ENCODE measurements at places on chromosomes 6 and 20.

DNA sequence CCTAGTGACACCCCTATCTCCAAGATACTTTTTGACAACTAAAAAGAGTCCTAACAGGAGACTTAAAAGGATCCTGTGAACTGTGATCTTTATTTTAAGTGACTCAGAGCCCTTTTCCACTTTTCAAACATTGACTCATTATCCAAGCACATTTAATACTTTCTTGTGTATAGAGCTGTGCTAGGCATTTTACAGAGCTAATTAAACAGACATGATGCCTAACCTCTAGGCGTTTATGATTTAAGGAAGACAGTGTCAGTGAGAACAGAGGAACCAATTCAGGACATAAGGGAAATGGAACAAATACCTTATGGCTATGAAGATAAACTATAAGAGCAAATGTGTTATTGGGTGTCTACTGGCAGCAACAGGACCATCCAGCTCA is 282.6 kb downstream of the TPBG start:
- DNase-seq = no peak

DNA sequence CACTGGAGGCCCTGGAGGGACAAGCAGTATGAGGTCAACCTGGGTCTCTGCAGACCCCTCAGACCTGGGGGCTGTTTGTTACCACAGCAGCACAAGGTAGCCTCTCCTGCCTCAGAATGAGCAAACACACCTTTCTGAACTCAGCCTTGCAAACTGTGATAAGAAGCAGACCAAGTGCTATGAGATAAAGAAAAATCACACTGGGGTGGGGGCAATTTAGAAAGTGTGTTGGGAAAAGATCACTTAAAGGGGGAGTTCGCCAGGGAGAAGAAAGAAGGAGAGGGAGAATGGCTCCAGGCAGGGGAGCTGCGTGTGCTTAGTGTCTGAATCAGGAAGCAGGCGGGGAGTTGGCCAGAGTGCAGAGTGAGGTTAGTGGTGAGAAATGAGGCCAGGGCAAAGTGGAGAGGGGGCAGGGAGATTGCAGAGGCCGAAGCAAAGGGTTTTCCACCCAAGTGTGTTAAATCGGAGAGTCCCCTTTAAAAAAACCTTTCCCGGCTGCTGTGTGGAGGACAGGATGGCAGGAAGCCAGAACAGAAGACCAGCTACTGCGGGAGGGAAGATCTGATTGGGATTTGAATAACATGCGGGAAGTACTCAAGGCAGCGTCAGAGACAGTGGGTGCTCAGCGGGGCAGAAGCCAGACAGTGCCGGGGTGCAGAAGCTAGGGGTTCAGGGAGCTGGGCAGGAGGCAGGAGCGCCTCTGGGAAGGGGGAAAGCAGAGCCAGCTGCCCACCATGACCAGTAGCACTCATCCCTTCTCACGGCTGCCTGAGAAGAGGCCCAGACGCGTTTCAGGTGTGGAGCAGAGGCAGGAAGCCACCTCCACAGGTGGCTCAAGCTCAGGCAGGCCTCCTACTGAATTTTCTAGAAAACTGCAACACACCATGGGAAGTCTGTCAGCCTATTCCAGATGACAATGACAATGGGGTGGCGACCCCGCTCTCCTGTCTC is 9.0 kb downstream of the ADA start:
- DNase-seq = peak; percentile 92

DNA sequence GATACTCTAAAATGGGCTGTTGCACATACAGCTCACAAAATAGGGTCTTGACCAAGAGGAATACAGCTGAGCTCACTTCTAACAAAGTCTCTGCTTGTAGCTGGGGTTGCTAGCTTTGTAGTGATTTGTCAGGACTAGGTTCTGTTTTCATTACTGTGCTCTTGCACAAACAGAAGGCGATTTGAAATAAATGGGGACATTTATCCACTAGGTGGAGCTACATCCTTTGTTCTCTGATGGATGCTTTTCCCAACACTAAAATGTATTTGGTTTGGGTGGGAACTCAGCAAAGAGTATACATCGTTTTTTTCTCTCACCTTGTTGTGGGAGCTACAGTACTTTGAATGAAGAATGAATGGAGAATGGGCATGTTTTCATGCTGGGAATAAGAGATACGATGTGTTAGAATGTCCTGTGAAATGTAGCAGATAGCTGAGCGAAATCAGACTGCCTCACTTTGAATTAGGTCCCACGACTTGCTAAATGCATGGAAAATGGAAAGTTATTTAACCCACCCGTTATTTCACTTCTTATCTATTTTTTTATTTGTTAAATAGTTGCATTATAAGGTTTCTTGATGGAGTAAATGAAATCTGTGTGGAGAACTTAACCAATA is 494.7 kb upstream of the MAP3K7 start:
- peak; percentile 54 for DNase-seq

DNA sequence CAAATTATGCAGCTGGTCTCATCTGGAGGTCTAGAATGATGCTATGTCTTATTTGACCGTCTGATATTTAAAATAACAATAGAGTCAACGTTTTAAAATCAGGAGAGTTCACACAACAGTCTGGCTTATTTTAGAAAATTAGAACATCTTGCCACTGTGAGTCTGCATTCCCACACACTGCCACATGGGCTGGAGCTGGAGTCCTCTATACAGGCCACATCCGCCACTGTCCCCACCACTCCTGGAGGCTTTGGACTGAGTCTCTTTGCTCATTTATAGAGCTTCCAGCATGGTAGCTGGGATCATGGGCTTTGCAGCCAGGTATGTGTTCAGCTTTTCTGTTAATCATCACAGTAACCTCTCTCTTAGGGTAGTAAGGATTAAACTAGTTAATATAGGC is 68.8 kb upstream of the ZNFX1 start:
- DNase-seq = peak; percentile 38

DNA sequence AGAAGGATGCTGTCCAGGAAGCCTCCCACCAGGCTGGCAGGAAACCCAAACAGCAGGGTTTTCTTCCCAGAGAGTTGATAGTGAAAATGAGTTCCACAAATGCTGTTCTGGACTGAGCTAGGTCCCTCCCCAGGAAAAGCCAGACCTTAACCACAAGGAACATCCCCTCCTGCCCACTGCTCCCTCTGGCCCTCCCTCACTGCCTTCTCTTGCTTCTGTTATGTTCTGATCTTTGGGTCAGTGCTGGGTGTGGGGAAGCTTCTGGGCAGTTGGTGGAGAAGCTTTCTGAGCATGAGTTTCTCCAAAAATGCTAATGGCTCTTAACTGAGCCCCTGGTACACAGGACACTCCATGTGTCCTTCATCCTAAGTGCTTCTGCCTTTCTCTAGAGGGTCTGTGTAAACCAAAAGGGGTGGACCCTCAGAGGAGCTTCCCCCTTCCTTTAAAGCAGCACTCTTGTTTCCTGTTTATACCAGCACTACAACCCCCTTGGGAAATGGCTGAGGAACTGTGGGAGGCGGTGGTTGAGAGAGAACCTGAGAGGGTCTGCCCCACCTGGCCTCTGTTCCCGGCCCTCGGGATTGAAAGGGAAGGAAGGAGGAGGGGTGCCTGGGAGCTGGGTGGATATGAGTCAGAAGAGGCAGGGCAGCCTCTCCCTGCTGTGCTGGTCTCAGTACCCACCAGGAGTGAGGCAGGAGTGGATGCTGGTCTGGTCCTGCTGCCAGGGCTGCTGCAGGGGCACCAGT is 42.0 kb downstream of the CDS2 start:
- DNase-seq = peak; percentile 47

DNA sequence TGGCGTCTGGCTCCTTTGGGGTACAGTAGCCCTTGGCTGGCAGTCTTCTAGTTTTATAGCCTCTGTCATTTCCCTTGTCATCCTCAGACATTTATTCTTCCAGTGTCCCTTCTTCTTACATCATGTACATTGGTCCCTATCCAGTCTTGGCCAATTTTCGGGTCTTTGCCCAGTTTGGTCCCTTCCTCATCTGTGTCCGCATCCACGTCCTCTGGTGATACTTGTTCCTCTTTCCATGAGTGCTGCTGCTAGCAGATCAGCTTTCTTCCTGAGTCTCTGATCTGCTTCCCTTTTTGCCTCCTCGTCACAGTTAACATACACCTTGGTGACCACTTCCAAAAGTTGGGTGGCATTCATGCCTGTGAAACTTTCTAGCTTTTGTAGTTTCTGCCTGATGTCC is 86.2 kb upstream of the GPR6 start:
- DNase-seq = no peak

- DNase-seq = no peak
Observed at GRCh38 chr6:18270216-18270615, 5.9 kb upstream of the DEK start.

GRCh38 chr6:155340464-155341129 is 26.3 kb upstream of the TFB1M start:
- DNase-seq = peak; percentile 68

- DNase-seq = no peak
Observed at GRCh38 chr20:23344336-23344735, 6.3 kb upstream of the NXT1 start.

Measured in fibroblast of skin of back (primary cell).